ENCODE measurements at places on chromosomes 6 and 20.

DNA sequence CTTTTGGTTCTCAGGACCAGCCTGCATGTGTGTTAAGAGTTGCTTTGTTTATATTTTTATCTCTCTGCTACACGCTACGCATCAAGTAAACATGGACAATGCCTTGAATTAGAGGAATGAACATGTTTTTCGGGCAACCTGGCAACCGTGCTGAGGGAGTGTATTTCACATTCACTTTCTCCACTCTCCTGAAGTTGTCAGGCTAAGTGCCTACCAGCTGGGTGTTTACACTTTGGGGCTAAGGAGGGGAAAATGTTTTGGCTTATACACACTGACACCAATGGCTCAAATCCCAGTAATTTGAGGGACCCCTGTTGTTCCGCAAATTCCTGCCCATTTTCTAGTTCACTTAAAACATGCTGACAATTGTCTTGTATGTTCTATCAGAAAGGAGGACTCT is 141.5 kb upstream of the PDE7B start:
- no peak for DNase-seq

GRCh38 chr6:44627091-44627882 is 239.8 kb downstream of the CDC5L start:
- DNase-seq = no peak

GRCh38 chr6:33696548-33697518 is 14.7 kb downstream of the UQCC2 start:
- peak; percentile 34 for DNase-seq

GRCh38 chr6:74268815-74269599 is 573.0 kb downstream of the CD109 start:
- no peak for DNase-seq

GRCh38 chr6:137707590-137708360 is 159.3 kb upstream of the TNFAIP3 start:
- DNase-seq = peak; percentile 79

DNA sequence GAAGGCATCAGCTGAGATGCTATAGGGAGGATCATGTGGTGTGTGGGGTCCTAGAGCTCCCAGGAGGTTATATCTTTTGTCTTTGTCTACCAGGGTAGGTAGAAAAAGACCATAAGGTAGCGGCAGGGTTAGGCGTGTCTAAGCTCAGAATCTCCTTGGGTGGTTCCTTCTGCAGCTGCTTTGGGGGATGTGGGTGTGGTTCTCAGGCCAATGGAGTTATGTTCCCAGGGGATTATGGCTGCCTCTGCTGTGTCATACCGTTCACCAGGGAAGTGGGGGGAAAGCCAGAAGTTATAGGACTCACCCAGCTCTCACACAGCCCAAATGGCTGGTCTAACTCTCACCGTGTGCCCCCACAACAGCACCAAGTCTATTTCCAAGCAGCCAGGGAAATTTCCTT is 107.4 kb upstream of the ADGRB3 start:
- DNase-seq = no peak

Data from activated gamma-delta T cell treated with Interleukin-2 at 50 U/mL for 16 hours (primary cell).